Mesangial cell (primary cell): ENCODE measurements at places on chromosomes 16 and 17. TPM values are rescaled to one million over a fixed set of nuclear protein-coding genes. Genes with fewer than 3 reads are reported as not detected.

The MARVELD3 gene
- 0.63 TPM in 1 of 2 replicates, not detected in the other for total RNA-seq

The MYL11 gene
- 1.8 TPM in 1 of 2 replicates, not detected in the other for total RNA-seq

The EFNB3 gene
- 0.81 and 3.8 TPM in 2 replicates for total RNA-seq

The MFSD11 gene
- 13.2 and 15.5 TPM in 2 replicates for total RNA-seq

The TMEM220 gene
- 3.1 and 4.4 TPM in 2 replicates for total RNA-seq

The SLC5A10 gene
- total RNA-seq, result 0.13 TPM in 1 of 2 replicates, not detected in the other

The VASN gene
- 43.0 and 160 TPM in 2 replicates for total RNA-seq

The TNP2 gene
- total RNA-seq, result not detected in 2 replicates

The PYDC1 gene
- total RNA-seq, result not detected in 2 replicates

The PITPNM3 gene
- 2.3 and 3.8 TPM in 2 replicates for total RNA-seq
